ENCODE measurements at places on chromosomes 12 and 14.

GRCh38 chr12:123150275-123150743, 581 bp downstream of the PITPNM2 start:
- no peak for DNase-seq

GRCh38 chr12:108447168-108447832, 67.8 kb upstream of the FICD start:
- no peak for DNase-seq

- no peak for DNase-seq
These were observed 6.9 kb downstream of the FBXO34 start for GRCh38 chr14:55277972-55278740.

DNA sequence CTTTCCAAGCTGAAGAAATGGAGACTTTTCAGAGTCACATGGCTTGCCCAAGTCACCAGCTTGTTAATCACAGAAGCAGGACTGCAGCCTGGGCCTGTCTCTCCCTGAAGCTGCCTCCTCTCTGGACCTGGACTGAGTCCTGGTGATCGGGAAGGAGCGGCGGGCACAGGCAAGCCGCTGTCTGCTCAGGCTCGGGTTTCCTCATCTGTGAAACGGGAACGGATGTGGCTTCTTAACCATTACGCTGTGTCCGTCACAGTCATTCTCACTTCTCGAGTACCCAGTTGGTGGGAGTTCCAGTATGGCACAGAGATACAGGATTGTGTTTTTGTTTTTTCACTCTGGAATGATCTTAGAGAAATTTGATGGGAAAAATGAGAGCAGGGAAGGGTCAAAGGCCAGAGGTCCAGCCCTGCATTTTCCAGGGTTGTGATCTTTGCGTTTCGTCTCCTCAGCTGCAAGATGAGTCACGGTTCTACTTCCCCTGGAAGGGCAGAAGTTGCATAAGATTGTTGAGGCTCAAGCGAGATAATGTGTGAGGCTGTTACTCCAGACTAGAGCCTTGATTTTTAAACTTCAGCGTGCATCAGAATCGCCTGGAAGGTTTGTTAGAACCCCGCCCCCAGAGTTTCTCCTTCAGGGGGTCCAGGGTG, 7.6 kb upstream of the LRTM2 start:
- no peak for DNase-seq

DNA sequence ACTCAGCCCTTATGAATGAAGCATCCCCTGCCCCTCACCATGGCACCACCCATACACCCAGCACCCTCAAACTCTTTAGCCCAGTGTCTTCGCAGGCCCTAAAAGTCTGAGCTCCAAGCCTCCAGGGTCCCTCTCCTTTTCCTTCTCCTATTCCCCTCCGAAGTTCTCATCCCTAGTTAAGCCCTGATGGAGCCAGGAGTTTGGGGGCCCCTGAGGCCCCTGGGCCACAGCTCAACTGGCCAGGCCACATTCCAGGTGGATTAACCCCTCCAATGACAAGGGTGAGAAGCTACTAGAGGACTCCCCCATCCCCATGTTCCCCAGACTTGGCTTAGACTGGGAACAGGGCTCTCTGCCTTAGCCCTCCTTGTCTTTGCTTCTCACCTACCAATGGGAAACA, 2.6 kb downstream of the RARG start:
- DNase-seq: no peak

- no peak for DNase-seq
These were observed 241.1 kb upstream of the FBXO33 start for GRCh38 chr14:39673270-39673711.

DNA sequence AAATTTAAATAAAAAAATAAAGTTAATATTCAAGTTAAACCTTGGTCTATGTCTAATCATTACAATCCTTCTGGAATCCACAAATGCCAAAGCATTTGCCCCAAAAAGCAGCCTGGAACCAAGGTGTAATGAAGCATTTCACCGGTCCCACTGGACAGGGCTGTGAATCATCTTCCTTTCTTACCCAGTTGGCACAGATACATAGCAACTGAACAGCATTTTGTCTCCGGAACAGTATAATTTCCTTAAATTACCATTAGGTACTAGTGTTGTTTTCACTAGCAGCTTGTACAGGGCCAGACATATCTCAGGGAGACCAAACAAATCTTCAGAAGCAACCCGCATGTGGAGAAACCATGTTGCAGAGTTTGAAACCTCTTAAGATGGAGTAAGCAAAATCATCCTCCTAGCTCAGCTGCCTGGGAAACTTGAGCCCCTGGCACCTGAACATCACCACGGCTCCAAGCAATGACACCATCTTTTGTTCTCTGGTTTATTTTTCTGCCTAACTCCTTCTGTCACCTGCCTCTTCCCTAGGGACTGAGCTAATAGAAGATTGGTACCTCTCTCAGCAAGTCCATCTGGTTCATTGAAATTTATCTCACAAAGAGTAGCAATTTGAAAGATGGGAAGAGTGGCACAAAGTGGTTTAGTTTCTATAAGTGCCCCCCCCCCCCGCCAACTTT, 17.9 kb upstream of the MDM1 start:
- no peak for DNase-seq

GRCh38 chr12:55736076-55736475, 6.8 kb upstream of the GDF11 start:
- no peak for DNase-seq

DNA sequence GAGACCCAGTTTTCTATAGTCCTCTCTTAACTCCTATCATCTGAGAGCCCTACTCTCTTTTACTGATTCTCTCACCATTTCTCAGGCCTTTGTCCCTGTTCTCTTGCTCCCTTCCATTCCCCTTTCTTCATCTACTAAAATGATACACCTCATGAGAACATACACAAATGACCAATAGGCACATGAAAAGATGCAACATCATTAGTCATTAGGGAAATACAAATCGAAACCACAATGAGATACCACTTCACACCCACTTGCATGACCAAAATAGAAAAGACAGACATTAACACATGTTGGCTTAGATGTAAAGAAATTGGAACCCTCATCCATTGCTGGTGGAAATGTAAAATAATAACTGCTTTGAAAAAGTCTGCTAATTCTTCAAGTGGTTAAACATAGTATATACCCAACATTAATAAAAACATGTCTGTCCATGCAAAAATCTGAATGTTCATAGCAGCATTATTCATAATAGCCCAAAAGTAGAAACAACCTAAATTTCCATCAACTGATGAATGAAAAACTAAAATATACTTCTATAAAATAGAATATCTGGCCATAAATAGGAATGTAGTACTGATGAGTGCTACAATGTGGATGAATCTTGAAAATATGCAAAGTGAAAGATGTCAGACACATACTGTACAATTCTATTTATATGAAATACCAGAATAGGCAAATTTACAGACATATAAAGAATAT, 66.0 kb downstream of the DENND5B start:
- DNase-seq: no peak

Measured in smooth muscle cell of the brain vasculature (primary cell).